ENCODE measurements at places on chromosomes 4 and X.

- DNase-seq = no peak
Observed at GRCh38 chr4:121633653-121634052, 63.1 kb downstream of the ANXA5 start.

- no peak for DNase-seq
Observed at GRCh38 chr4:16442296-16442695, 216.0 kb upstream of the TAPT1 start.

- no peak for DNase-seq
Observed at GRCh38 chrX:110153896-110154295, 151.0 kb downstream of the TMEM164 start.

DNA sequence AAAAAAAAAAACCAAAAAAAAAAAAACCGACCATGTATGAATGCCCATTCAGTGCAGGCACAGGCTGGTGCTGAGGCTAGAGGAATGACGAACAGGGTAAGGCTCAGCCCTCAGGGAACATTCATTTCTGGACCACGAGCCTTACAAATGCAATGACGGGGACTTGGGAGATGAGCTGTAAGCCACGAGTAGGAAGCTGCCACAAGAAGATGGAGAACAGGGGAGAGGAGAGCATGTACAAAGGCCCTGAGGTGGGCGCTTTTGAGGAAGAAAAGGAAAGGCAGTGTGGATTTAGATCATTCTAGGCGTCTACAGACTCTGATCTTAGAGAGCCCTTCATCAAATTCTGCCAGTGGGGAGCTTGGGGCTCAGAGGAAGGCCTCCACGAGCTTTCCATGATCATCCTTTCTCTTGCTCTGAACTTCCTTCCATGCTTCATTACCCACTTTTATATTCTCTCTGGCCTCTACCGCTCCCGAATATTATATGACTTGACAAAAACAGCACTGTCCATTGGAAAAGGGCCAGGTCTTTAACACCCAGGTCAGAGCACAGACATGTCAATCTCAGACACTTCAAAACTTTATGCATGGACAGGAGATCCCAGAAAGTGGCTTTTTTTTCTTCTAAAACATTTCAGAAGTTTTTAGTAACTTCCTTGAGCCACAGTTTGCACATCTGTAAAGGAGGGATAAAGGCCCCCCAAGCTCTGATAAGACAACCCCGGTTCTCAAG, 3.3 kb upstream of the ZNF518B start:
- no peak for DNase-seq

DNA sequence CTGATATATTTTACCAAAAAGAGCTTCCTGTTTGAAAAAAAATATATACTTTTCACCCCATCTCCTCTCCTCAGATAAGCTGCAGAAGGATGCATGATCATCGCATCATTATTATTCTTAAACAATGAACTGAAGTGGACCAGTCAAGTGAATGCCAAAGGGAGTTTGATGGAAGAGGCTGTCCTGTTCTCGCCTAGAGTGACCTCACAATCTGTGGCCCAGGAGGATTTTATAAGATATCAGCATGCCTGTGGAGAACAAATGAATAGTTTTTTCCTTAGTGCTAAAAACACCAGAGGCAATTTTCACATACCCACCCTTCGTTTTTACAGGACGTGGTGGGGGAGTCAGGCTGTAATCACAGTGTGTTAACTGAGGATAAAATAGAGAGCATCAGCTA, 112.7 kb downstream of the USP46 start:
- no peak for DNase-seq

DNA sequence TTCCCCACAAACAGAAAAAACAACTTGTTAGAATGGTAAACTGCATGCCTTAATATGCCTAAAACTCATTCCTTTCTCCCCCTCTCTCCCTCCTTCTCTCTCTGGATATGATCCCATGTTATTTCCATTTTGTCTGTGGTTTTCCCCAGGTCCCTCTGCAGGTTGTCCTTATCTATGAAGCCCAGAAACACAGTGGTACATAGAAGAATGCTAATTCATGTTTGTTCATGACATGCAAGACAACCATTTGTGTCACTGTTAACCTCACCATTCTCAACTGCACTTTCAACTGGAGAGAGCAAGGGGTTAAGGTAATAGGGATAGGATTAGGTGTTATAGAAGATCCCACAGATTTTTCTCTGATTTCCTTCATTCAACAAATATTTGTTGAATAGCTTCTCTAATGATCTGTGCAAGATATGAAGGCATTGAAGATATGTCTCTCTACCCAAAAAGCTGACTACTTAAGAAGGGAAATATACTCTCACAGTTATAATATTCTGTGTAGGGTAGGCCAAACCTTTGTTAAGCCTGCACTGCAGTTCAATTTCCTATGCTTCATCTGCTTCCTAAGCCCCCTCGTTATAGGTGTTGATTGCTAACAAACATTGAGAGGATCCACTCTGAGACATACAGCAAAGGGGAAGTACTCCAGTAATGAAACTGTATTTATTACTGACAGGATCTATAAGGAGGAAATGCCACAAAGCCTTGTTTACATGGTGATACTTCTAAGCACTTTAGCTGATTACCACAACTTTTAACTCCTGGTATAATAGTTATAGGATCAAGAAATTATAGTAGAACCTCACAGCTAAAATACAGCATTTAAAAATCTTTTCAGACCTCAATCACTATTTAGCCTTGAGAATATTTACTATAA, 96.1 kb downstream of the FRYL start:
- no peak for DNase-seq

GRCh38 chr4:183195534-183195933, 96.5 kb downstream of the WWC2 start:
- no peak for DNase-seq

- DNase-seq = no peak
Observed at GRCh38 chr4:75514949-75515612, 808 bp downstream of the THAP6 start.

DNA sequence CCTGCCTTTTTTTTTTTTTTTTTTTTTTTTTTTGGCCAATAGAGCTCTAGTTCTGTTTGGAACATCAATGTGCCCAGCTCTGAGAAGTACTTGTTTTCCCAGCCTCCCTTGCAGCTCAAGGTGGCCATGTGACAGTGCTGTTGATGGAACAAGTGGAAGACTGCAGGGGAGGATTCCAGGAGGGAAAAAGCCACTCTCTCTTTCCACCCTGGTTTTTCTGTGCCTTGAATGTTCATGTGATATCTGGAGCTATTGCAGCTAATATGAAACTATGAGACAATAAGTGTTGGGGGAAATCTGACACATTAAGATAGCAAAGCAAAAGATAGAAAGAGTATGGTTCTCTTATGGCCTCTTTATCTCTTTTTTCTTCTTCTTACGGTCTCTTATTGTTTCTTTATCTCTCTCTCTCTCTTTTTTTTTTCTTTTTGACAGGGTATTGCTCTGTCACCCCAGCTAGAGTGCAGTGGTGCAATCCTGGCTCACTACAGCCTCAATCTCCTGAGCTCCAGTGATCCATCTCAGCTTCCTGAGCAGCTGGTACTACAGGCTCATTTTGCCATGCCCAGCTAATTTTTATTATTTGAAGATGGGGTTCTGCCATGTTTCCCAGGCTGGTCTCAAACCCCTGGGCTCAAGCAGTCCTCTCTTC, 192.0 kb upstream of the LNX1 start:
- no peak for DNase-seq

DNA sequence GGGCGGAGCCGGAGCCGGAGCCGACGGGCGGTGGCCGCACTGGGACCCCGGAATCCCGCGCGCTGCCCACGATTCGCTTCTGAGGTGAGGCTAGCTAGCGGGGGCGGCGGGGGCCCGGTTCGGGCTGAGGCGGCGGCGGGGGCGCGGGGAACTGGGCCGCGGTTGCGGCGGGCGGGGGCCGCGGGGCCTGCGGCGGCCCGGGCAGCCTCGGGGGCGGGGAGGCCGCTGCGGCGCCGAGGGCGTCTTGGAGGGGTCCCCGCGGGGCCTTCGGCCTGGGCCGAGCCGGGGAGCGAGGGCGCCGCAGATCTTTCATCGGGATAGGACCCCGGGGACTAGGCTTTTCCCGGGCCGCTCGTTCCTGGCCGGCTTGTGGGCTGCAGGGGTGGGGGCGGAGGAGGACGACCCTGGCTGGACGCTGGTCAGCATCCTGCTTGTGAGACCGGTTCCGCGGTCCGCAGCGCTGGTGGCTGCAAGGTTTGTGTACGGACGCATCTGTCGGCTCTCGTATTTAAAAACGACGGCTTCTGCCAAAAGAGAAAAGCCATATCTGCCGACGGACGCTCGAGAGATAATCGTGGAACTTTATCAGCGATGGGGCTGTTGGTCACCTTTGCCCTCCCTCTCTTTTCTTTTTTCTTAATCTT, 419 bp downstream of the ADD1 start:
- no peak for DNase-seq

Data from activated CD8-positive, alpha-beta memory T cell treated with anti-CD3 and anti-CD28 coated beads for 4 hours (primary cell).